EL (cell line): ENCODE measurements at places on chromosomes 7 and 10.

- peak; percentile 52 for DNase-seq
Measured at GRCh38 chr10:119538632-119539358, 3.7 kb downstream of the RGS10 start.

- no peak for DNase-seq
Measured at GRCh38 chr7:123929107-123929506, 4.1 kb downstream of the SPAM1 start.

- DNase-seq = peak; percentile 3
Measured at GRCh38 chr7:24346129-24346528, 62.1 kb downstream of the NPY start.

DNA sequence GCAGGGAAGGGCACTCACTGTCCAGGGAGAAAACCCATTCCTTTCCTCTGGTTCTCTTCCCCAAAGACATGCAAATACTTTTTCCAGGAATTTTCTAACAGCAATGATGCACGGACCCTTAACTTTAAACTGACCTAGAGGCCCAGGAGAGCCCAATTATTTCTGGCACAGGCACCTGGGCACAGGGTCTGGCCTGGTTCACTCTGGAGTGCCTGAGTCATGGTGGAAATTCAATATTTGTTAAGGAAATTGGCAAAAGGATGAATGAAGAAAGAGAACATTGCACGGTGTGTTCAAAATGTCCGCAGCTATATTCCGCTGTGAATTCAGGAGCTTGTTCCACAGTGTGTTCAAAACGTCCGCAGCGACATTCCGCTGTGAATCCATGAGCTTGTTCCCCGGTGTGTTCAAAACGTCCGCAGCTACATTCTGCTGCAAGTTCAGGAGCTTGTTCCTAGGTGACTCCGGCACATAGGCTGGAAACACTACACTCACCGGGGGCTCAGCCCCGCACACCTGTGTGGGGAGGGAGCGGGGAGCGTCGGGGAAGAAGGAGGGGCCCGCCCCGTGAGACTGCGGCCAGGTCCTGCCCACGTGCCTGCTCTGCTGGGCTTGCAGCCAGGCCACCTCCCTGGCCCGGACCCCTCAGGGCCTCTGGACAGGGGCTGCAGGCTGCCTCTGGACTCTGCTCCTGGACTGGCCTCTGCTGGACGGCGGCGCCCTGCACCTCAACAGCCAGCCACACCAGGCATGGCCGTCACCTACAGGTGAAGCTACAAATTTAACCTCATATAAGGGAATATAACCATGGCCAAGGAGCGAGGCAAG lies 72.0 kb upstream of the FAM20C start:
- DNase-seq = no peak

DNA sequence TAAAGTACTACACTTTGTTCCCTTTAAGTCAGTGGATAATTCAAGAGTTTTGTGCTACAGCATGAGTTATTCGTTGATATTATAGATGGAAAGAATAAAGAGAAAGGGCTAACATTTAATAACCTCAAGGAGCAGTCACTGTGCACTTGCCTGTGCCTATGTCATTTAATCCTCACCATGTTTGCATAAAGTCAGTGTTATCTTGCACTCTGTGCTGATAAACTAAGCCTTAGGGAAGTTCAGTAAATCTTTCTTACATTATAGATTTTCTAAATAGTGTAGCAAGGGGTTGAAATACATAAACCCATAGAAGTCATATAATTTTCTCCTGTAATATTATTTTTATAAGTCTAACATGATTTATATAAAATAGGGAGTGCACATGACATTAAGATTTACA lies 103.1 kb downstream of the TMEM26 start:
- no peak for DNase-seq

GRCh38 chr7:67019562-67020390 lies 23.1 kb downstream of the TYW1 start:
- DNase-seq = peak; percentile 73

- DNase-seq = peak; percentile 7
Measured at GRCh38 chr7:88184848-88185304, 35.0 kb downstream of the SRI start.
